ENCODE measurements at places on chromosomes 5 and 9. TPM values are rescaled to one million over a fixed set of nuclear protein-coding genes. Genes with fewer than 3 reads are reported as not detected.

The EQTN gene
- total RNA-seq: 0.18 TPM

The DCTN3 gene
- 72.7 TPM for total RNA-seq

The ADAMTS6 gene
- 21.6 TPM for total RNA-seq

The NR5A1 gene
- 0.16 TPM for total RNA-seq

The INSL4 gene
- 0.20 TPM for total RNA-seq

The ROPN1L gene
- not detected for total RNA-seq

The IARS1 gene
- total RNA-seq: 123 TPM

The EXOSC3 gene
- total RNA-seq: 92.7 TPM

The BTNL8 gene
- 0.13 TPM for total RNA-seq

Measured in HT-29 (cell line).